Peyer's patch (tissue), 4 donors: ENCODE measurements at places on chromosomes 7 and 10. TPM values are rescaled to one million over a fixed set of nuclear protein-coding genes. Genes with fewer than 3 reads are reported as not detected.

The PRSS37 gene
- not detected for total RNA-seq

The WDFY4 gene
- 7.6 TPM for total RNA-seq

The CDH23 gene
- 9.9 TPM for total RNA-seq

DNA sequence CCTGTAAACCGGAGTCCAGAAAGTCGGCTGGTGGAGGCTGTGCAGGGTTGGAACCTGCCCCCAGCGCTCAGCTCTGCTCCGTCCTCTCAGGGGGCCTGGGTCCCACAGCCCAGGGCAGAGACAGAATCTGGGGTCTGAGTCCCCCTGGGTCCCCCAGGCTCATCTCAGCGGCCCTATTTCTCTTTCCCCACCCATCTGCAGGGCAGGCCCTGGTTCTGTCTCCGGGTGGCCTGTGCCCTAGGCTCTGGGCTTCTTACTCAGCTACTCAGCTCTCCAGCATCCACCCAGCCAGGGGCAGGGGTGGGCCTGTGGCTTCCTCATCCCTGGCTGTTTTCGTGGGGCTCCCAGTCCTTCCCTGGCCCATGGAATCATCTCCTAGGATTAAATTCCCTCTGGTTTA, 183.4 kb downstream of the ADARB2 start:
- DNase-seq = no peak

DNA sequence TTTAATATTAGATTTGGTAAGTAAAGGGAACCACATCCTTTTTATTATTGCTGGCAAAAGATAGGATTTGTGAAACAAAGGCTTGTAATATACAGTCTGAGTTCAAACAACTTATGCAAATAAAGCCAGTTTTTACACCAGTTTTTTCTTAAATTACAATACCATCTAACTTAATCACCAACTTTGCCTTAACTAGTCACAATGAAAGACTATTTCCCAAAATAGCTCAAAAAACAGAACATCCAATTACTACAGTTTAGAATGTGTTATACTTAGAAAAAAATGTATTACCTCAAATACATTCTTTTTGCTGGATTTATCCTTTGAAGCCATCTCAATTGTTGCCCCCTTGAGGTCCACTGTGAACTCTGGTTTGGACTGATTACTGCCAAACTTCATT, 108.5 kb downstream of the ARHGAP12 start:
- no peak for DNase-seq

DNA sequence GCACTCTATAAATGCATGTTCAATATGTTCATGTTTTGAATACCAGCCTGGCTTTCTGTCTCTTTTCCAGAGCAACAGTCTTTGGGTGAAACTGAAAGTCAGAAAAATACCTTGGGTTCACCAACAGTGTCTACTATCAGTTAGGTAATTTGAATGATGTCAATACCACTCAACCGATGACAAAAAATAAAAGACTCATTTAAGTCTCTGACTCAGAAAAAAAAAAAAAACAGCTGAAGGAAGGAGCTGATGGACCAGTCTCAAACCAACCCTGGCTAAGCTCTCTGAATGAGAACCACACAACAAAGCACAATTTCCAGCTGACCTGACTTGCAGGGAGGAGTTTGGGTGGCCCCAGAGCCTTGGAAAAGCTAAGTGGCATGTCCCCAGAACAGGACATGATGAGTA, 42.5 kb downstream of the ABLIM1 start:
- DNase-seq = no peak

GRCh38 chr10:1874533-1874932, 137.2 kb upstream of the ADARB2 start:
- DNase-seq = no peak

GRCh38 chr10:50605951-50606270, 17.8 kb downstream of the SGMS1 start:
- DNase-seq = no peak

- DNase-seq = no peak
These were observed 245.6 kb upstream of the ETV1 start for GRCh38 chr7:14235056-14235455.

GRCh38 chr7:27746978-27747377, 7.0 kb downstream of the TAX1BP1 start:
- no peak for DNase-seq

DNA sequence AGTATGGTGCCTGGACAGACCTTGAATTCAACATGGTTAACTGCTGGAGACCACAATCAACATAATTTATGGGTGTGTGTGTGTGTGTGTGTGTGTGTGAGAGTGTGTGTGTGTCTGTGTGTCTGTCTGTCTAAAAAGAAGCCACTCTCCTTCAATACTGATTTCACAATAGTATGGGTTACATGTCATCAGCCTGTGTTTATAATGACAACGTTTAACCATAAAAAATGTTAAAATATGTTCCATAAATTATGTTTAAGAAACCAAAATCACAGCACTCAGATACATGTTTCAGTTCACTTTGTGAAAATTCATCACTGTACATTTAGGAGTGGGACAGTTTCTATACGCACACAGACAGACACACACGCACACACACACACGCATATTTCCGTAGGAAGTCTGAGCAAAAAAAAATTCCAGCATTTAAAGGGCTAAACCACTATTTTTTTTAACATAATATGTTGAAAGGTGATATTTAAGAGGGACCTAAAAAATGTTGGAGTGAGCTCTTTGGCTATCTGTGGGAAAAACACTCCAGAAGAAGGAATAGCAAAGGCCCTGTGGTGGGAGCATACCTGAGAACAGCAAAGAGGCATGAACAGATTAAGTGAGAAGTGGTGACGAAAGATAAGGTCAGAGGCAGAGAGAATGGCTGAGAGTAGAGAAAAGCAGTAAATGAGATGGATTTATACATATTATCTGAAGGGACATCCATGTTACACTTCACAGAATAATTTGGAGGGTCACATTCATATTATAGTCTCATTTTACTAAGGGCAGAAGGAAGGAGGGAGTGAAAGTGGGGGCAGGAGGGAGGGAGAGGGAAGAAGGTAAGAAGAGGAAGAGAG, 10.9 kb downstream of the PDZD8 start:
- DNase-seq = no peak

DNA sequence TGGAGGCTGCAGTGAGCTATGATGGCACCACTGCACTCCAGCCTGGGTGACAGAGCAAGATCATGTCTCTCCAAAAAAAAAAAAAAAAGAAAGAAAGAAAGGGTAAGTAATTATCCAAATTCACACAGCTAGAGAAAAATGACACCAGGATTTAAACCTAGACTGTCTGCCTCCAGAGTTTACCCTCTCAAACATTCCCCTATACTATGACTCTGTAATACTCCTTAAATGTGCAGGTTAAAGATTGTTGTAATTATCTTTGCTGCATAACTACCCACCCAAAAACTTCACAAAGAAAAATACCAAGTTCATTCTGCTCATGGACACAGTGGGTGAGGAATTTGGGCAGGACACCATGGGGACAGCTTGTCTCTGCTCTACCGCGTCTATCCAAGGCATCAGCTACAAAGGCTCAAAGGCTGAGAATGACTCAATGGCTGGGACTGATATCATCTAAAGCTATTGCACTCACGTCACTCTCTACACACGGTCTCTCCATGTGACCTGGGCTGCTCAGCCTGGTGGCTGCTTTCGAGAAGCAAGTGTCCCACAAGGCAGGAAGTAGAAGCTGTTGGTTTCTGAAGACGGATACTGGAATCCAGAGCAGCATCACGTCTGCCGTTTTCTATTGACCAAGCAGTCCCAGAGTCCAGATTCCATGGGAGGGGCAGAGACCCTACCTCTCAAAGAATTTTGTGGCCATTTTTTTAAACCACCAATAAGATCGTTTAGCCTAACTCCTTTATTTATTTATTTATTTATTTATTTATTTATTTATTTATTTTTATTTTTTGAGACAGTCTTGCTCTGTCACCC, 185.7 kb upstream of the AUTS2 start:
- DNase-seq = peak; percentile 51
